ENCODE measurements at places on chromosomes 2 and 18.

DNA sequence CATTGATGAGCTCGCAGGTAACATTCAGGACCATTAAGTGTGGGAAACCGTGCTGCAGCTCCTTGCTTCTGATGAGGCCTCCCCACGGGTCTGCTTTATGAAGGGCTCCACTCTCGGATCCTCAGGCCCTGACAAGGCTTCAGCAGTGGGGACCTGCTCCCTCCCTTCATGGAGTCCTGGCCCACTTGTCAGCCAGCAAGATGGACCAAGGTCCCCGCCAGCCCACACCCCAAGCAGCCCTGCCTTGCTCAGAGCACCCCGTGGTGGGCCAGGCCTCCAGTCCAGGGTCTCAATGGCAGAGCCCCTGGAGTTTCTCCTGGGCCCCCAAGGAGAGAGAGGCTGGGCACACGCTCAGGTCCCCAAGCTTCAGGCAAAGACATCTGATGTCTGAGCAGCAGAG lies 41.5 kb downstream of the CROCC2 start:
- no peak for DNase-seq

DNA sequence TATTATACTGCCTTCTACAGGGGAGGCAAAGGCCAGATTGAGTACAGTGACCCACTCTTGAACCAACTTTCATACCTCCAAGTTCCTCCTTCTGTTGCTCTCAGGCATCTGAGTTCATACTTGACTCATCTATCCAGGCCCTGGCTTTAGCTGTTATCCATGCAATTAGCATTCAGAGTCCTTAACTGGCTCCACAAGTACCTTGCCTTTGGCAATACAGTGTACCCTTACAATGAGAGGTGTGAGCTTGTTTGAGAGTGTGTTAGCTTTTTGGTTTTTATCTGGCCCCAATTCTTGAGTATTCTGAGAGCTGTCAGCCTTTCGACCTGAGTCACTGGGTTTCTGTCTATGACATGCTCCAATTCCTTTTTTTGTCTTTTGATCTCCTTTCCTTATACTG lies 60.2 kb downstream of the EHD3 start:
- no peak for DNase-seq

DNA sequence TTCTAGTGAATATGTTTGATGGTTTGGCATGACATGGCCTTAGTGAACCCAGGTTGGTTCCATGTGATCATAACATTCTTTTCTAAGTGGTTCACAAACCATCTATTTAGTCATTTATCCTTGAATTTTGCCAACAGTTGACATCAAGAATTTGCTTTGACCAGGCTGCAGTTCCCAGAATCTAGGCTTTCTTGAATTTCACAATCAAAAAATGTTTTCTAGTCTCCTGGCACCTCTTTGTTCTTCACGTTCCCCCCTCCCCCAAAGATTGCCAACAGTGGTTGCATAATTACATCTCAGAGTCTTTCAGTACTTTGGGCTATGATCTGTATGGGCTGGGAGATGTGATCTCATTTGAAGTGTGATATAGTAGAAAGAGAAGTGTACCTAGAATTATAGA lies 124.0 kb downstream of the GATA6 start:
- DNase-seq, result no peak

DNA sequence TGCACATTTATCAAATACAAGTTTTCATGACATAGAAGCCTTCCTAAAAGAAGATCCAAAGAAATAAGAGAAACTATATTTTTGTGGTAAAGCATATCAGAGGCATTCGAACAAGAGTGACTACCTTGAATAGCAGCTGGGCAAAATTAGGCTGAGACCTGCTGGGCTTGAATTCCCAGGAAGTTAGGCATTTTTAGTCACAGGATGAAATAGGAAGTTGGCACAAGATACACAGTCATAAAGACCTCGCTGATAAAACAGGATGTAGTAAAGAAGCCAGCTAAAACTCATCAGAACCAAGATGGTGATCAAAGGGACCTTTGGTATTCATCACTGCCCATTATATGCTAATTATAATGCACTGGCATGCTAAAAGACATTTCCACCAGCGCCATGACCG lies 1302.3 kb upstream of the NRXN1 start:
- no peak for DNase-seq

GRCh38 chr2:130986890-130987493 lies 106.3 kb downstream of the FAM168B start:
- DNase-seq, result no peak
